Stimulated activated CD8-positive, alpha-beta memory T cell treated with anti-CD3 and anti-CD28 coated beads, Interleukin-7, amount 100 ng/mL, for 48 hours (primary cell): ENCODE measurements at places on chromosomes 12 and 14.

DNA sequence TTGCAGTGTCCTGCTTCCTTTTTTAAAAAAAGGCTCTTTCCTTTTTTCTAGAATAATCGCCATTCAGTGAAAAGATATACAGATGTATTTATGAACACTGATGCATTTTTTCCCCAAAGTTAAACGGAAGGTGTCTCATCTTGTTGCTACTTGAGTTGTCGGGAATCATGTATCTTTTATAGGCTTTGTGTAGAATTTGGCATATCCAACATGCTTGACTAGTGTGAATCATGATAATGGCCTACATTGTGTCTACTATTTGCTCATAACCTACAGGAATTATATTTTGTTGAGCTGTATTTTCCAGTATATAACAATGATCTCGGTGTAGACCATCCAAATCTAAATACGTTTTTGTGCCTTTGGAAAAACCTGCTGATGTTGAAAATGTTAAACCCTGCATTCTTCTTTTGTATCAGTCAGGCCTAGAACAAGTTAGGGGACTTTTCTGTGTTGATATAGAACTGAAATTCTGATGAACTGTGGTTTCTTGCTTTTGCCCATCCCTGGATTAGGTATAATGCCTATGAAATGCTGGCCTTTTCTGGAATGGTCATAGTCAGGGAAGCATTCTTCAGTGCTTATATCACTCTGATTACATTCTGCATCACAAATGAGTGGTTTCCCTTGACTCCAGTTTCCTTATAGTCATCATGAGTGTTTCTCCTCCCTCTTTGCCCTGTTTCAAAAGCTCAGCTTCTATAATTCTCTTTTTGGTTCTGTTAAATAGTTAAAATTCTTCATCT, 10.8 kb downstream of the BMAL2 start:
- no peak for DNase-seq

- DNase-seq = no peak
Observed at GRCh38 chr12:6817098-6817497, 4.5 kb upstream of the GPR162 start.

GRCh38 chr12:24121911-24122310, 172.4 kb upstream of the SOX5 start:
- no peak for DNase-seq

DNA sequence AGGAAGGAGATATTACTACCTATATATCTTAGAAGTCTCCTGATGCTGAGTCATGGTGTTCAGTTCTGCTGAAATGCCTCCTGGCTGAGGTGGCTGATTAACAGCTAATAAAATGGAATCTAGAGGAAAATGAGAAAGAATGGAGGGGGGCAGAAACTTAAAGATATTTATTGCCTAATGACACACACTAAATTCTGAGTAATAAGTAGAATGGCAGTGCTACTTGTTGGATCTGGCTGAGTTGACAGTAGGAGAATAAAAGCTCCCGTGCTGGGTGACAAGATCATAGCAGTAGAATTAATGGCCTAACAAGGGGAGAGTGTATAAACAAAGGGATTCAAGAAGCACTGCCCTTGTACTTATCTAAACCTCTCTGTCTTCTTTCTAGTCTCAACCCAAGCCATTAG, 137.5 kb downstream of the CNTN1 start:
- no peak for DNase-seq

DNA sequence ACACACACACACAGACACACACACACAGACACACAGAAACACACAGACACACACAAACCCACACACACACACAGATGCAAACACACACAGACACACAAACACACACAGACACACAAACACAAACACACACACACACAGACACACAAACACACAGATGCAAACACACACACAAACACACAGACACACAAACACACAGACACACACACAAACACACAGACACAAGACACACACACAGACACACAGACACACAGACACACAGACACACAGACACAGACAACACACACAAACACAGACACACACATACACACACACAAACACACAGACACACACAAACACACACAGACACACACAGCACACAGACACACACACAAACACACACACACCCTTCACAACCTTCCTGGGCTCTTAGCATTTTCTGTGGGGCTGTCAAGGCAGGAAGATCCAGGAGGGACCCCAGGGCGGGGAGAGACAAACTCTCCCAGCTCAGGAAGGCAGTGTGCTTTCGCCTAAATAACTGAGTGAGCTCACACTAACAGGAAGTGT, 24.2 kb upstream of the INF2 start:
- DNase-seq = no peak
